ENCODE measurements at places on chromosomes 6 and 20.

DNA sequence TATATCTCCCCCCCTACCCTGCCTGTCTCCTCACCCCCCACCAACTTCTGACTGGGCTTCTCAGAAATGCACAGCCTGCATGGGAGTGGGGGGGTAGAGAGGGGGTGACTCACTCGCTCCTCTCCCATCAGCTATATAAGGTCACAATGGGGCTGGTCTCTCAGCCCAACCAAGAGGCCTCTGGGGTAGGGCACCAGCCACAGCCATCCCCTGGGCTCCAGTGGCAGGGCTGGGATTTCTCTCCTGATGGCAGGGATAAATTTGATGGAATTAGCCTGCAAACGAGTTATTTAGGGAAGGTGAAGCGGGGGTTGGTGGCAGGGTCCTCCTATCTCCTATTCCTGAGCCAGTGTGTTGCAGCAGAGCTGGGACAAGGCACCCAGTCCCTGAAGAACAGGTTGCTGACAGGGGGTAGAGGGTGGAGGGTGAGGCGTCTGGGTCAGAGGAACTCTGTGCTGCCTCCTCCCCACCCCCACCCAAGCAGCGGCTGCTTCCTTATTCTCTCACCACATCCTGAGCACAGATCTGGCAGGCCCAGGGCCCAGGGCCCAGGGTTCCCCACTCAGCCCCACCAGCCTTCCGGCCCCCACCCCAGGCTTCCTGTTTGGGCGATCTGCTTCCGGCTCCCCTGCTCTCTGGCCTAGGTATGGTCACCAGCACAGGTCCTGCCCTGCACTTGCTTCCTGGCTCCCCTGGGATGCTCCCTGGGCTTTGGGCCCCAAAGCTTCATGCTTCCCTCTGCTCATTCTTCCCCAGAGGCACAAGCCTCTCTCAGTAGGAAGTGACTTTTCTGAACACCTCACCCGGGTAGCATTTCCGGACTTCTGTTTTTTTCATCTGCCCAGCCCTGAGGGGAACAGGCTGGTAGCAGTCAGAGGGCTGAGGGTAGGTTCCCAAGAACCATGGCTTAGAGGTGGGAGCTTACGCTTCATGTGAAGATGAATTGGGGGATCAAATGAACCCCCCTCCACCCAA, 4.0 kb downstream of the PPP1R18 start:
- no peak for DNase-seq

GRCh38 chr6:134467620-134468019, 149.7 kb upstream of the SGK1 start:
- DNase-seq, result no peak

- DNase-seq, result no peak
These were observed 140 bp downstream of the ADA start for GRCh38 chr20:44651434-44651683.

GRCh38 chr20:47659904-47660601, 125.2 kb downstream of the SULF2 start:
- DNase-seq, result no peak

GRCh38 chr20:51627586-51627985, 85.1 kb upstream of the NFATC2 start:
- DNase-seq, result no peak

DNA sequence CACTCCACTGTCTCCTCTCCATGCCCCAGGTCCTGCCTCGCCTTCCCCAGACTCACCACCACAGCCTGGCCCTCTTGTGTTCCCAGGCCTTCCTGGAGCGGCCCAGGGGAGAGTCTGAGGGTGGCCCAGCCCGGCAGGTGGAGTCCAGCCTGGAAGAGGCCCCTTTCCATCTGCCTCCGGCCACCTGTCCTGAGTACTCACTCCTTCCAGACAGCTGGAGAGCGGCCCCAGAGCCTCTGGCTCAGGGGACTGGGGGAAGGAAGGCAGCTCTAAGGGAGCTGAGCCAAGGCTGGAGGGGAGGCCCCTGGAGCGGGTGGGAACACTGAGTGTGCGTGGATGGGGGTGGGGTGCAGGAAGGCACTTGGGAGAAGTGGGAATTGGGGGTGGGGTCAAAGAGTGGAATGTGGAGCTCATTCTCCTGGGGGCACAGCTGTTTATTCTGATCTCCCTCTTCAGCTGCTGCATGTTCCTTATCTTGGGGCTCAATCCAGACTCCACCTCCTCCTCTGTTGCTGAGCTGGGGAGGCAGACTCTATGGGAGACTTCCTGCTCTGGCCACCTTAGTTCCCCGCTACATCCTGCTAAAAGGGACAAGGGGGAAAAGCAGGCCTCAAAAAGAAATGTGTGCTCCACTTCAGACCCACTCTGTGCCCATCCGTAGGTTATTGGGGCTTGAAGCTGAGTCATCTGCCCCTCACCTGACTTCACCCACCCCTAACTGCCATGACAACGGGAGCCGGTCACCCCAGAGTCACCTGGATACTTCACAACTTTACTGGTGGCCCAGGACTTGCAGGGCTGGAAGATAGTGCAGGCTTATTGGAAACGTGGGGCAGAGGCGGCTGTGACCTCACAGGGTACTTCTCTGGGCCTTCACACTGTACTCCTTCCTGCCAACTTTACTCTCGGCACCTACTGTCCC, 19.5 kb upstream of the TAF8 start:
- no peak for DNase-seq
